Activated naive CD8-positive, alpha-beta T cell treated with anti-CD3 and anti-CD28 coated beads for 36 hours (primary cell): ENCODE measurements at places on chromosomes 3 and 15. TPM values are rescaled to one million over a fixed set of nuclear protein-coding genes. Genes with fewer than 3 reads are reported as not detected.
A peak's percentile ranks its signal among the peaks of the same experiment; 100 is the strongest.

GRCh38 chr3:29339016-29339833 lies 58.4 kb downstream of the RBMS3 start:
- H3K36me3 ChIP-seq: no peaks in the 10 kb centered on the region
- no peak overlapping the region for H3K27ac ChIP-seq
- no peaks in the 10 kb centered on the region for H3K4me1 ChIP-seq
- H3K4me3 ChIP-seq: no peak overlapping the region
- DNase-seq: no peak

The TOPAZ1 gene
- total RNA-seq: not detected

GRCh38 chr3:163936543-163936942 lies 1141.8 kb downstream of the SI start:
- no peaks in the 10 kb centered on the region for H3K4me1 ChIP-seq
- no peaks in the 10 kb centered on the region for H3K36me3 ChIP-seq
- DNase-seq: no peak

GRCh38 chr15:38130740-38131498 lies 121.7 kb upstream of the SPRED1 start:
- DNase-seq: no peak
- H3K4me1 ChIP-seq: peaks cover 10% of the 10 kb centered on the region
- no peak overlapping the region for H3K27ac ChIP-seq
- no peak overlapping the region for H3K4me3 ChIP-seq
- no peaks in the 10 kb centered on the region for H3K36me3 ChIP-seq

DNA sequence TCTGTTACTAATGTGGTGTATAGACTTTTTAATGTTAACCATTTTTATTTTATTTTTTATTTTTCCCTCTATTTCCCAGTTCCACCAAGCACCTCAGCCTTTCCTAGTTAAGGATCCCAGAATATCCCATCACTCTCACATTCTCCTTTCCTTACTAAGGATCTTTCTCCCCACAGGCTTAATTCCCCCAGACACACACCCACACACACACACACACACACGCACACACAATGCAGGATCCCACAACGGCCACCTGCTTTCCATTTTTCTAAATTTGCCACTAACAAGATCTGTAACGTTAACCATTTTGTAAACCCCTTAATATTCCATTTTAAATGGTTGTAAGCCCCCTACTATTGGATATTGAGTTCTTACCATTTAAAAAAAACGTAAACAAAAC lies 404.1 kb downstream of the ZIC1 start:
- no peaks in the 10 kb centered on the region for H3K27me3 ChIP-seq
- no peaks in the 10 kb centered on the region for H3K36me3 ChIP-seq
- no peak for DNase-seq
- H3K4me3 ChIP-seq: no peak overlapping the region
- H3K4me1 ChIP-seq: no peaks in the 10 kb centered on the region
- H3K27ac ChIP-seq: peak overlapping the region; percentile 7

GRCh38 chr15:20345401-20345958 lies 196.1 kb downstream of the GOLGA6L6 start:
- H3K4me3 ChIP-seq: no peak overlapping the region
- no peak overlapping the region for H3K27ac ChIP-seq
- no peaks in the 10 kb centered on the region for H3K27me3 ChIP-seq
- no peaks in the 10 kb centered on the region for H3K36me3 ChIP-seq

The ATP10A gene
- total RNA-seq: 26.8 TPM

- no peak overlapping the region for H3K4me3 ChIP-seq
- H3K36me3 ChIP-seq: peaks cover 2% of the 10 kb centered on the region
- H3K4me1 ChIP-seq: peaks cover 8% of the 10 kb centered on the region
- DNase-seq: no peak
- H3K27me3 ChIP-seq: peaks cover 9% of the 10 kb centered on the region
- H3K27ac ChIP-seq: no peak overlapping the region
Observed at GRCh38 chr15:84917452-84917851, 33.0 kb downstream of the SLC28A1 start.

DNA sequence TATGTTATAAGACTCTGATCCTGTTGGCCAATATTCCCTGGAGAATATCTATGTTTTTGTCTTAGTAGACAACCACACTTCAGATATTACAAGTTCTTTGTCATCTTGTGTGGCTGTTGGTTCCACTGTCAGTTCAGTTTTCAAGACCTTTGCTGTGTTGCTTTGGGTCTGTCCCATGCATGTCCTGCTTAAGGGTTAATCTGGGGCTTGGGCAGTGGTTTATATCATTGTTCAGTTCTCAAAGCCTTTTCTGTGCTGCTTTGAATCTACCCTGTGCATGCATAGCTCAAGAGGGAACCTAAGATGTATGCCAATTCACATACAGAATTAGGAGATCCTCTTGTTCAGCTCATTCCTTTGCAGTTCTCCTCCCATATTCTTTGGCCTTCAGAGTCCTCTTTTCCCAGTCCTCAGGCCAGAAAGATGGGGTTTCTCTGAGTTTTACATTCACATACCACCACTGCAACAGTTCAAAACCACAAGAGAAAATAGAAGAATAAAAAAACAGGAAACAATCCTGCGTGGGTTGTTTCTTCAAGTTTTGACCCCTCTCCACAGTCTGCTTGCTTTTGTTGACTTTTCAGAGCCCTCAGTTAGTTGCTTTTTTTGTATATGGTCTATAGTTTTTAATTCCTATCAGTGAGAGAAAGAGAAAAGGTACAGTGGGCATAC lies 21.6 kb downstream of the BUB1B start:
- H3K4me3 ChIP-seq: no peak overlapping the region
- H3K27me3 ChIP-seq: no peaks in the 10 kb centered on the region
- DNase-seq: no peak
- peaks cover 54% of the 10 kb centered on the region for H3K36me3 ChIP-seq

DNA sequence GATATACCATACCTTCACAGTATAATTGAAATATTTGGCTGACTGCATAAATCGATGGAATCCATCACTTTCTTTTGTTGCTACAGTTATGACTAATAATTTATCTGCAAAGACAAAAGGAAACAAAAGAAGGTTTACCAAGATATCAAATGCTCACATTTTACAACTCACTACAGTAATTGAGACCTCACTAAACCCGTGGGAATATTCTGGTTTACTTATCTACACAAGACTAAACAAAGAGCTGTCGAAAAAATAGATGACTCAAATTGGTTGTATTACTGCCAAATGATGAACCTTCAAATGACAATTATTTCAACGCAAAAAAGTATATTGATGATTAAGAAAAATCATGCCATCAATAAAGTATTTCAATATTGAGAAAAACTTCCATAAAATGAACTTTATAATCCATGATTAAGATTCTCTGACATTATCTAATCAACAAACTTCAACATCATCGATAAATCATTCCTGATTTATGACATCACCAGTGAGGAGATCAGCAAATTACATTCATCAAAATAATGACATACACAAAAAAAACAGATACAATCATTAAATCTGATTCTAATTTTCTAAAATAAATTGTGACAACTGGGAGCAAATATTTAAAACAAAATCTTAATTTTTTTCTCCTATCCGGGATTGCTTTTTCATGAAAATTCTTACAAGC lies 36.7 kb downstream of the PLOD2 start:
- H3K36me3 ChIP-seq: no peaks in the 10 kb centered on the region
- H3K27me3 ChIP-seq: peaks cover 3% of the 10 kb centered on the region
- no peak overlapping the region for H3K27ac ChIP-seq

The WNT5A gene
- not detected for total RNA-seq

DNA sequence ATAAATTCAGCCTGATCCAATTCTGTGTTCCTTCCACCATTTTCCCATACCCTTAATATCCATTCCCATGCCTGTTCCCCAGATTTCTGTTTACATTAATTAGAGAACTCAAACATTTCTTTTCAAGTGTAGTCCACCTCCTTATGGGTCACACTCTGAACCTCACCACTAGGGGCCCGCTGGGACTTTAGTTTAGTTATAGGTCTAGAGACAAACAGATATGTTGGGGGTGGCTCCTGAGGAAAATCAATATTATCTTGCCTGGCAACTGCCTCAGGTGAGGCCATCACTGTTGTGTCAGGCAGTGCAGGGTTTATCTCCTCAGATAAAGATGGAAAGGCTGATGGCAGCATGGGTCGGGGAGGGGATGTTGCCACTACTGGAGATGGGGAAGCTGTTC lies 72.8 kb downstream of the CLDN1 start:
- H3K4me1 ChIP-seq: no peaks in the 10 kb centered on the region
- no peak overlapping the region for H3K27ac ChIP-seq
- no peaks in the 10 kb centered on the region for H3K36me3 ChIP-seq
- no peak for DNase-seq
- no peak overlapping the region for H3K4me3 ChIP-seq

The SLC27A2 gene
- 15.0 TPM for total RNA-seq

The PLCH1 gene
- total RNA-seq: 1.3 TPM

The CYP8B1 gene
- not detected for total RNA-seq

The CMTM6 gene
- 52.7 TPM for total RNA-seq

The GOLGA8S gene
- total RNA-seq: 0.18 TPM

GRCh38 chr15:78879517-78880241 lies 7.0 kb downstream of the MORF4L1 start:
- H3K4me3 ChIP-seq: no peak overlapping the region
- peaks cover 63% of the 10 kb centered on the region for H3K4me1 ChIP-seq
- no peak for DNase-seq
- peaks cover 35% of the 10 kb centered on the region for H3K36me3 ChIP-seq
- peak overlapping the region; percentile 63 for H3K27ac ChIP-seq
- H3K27me3 ChIP-seq: no peaks in the 10 kb centered on the region

GRCh38 chr3:55951388-55951787 lies 464.3 kb upstream of the WNT5A start:
- H3K27ac ChIP-seq: no peak overlapping the region
- H3K36me3 ChIP-seq: no peaks in the 10 kb centered on the region
- H3K4me1 ChIP-seq: no peaks in the 10 kb centered on the region
- DNase-seq: no peak
- no peak overlapping the region for H3K4me3 ChIP-seq
- no peaks in the 10 kb centered on the region for H3K27me3 ChIP-seq

The SHC4 gene
- total RNA-seq: 4.1 TPM

The CYP1A1 gene
- 4.7 TPM for total RNA-seq

GRCh38 chr15:47731230-47731629 lies 13.9 kb downstream of the SEMA6D start:
- H3K27me3 ChIP-seq: no peaks in the 10 kb centered on the region
- DNase-seq: no peak
- no peak overlapping the region for H3K27ac ChIP-seq
- no peaks in the 10 kb centered on the region for H3K4me1 ChIP-seq
- no peak overlapping the region for H3K4me3 ChIP-seq

- peak overlapping the region; percentile 90 for H3K4me3 ChIP-seq
- H3K36me3 ChIP-seq: peaks cover 10% of the 10 kb centered on the region
- no peak for DNase-seq
Observed at GRCh38 chr3:12483410-12483809, 870 bp upstream of the TSEN2 start.

- no peaks in the 10 kb centered on the region for H3K36me3 ChIP-seq
- no peaks in the 10 kb centered on the region for H3K27me3 ChIP-seq
- no peak for DNase-seq
Observed at GRCh38 chr3:77137559-77137958, 97.7 kb downstream of the ROBO2 start.

The LRRIQ4 gene
- total RNA-seq: 0.49 TPM

DNA sequence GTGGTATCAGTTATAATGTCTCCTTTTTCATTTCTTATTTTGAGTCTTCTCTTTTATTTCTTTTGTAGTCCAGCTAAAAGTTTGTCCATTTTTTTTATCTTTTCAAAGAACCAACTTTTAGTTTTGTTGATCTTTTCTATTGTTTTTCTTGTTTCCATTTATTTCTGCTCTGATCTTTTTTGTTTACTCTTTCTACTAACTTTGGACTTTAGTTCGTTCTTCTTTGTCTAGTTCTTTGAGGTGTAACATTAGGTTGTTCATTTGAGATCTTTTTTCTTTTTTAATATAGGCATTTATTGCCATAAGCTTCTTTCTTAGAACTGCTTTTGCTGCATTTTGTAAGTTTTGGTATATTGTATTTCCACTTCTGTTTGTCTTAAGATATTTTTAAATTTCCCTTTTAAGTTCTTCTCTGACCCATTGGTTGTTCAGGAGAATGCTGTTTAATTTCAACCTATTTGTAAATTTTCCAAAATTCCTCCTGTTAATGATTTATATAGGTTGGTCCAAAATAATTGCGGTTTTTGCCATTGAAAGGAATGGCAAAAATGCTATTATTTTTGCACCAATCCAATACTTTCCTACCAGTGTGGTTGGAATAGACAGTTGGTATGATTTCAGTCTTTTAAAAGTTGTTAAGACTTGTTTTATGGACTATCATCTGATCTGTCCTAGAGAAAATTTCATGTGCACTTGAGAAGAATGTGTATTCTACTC lies 51.2 kb downstream of the KAT2B start:
- H3K36me3 ChIP-seq: peaks cover 46% of the 10 kb centered on the region
- H3K4me3 ChIP-seq: no peak overlapping the region
- no peaks in the 10 kb centered on the region for H3K27me3 ChIP-seq

DNA sequence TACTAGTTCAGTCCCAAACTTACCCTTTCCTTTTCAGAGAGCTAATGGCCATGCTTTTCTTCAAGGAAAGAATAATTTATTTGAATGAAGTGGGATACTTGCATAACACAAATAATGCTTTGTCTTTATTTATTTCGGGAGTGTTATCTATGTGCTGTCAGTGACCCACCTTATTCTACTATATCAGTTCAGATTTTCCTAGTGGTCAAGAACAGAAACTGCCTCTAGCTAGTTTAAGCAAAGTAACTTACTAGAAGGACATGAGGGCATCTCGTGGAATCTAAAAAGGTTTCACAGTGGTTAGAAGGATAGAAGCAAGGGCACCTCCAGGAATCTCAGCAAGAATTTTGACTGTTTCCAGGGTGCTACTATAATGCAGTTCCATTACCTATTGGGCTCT lies 3.8 kb upstream of the TIMMDC1 start:
- H3K27ac ChIP-seq: no peak overlapping the region
- peaks cover 43% of the 10 kb centered on the region for H3K36me3 ChIP-seq
- H3K27me3 ChIP-seq: no peaks in the 10 kb centered on the region
- no peak overlapping the region for H3K4me3 ChIP-seq
- no peak for DNase-seq
- H3K4me1 ChIP-seq: peaks cover 28% of the 10 kb centered on the region

DNA sequence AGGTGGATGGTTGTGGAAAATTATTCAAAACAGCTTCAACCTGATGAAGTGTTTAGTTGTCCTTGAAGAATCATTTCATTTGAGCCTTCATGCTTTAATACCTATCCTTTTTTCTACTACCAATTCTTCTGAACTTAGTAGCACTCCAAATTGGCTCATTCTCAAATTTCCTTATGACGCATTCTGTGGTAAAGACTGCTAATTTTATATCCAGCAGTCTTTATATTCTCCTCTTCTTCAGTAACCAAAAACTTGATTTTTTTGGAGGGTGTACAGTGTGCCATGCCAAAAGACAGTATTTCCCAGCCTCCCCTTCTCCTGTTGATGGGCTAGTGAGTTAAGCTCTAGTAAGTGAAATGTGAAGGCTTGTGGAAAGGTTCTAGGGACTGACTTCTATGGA lies 25.2 kb downstream of the CGNL1 start:
- peaks cover 6% of the 10 kb centered on the region for H3K27me3 ChIP-seq
- no peaks in the 10 kb centered on the region for H3K36me3 ChIP-seq
- no peaks in the 10 kb centered on the region for H3K4me1 ChIP-seq
- no peak overlapping the region for H3K27ac ChIP-seq
- H3K4me3 ChIP-seq: no peak overlapping the region
- no peak for DNase-seq

- H3K4me1 ChIP-seq: peaks cover 5% of the 10 kb centered on the region
- peaks cover 12% of the 10 kb centered on the region for H3K27me3 ChIP-seq
- no peak overlapping the region for H3K27ac ChIP-seq
- DNase-seq: peak; percentile 67
- H3K4me3 ChIP-seq: no peak overlapping the region
Observed at GRCh38 chr15:75720787-75721479, 8.3 kb upstream of the CSPG4 start.
